RWPE1 (cell line): ENCODE measurements at places on chromosomes 5 and 9.

DNA sequence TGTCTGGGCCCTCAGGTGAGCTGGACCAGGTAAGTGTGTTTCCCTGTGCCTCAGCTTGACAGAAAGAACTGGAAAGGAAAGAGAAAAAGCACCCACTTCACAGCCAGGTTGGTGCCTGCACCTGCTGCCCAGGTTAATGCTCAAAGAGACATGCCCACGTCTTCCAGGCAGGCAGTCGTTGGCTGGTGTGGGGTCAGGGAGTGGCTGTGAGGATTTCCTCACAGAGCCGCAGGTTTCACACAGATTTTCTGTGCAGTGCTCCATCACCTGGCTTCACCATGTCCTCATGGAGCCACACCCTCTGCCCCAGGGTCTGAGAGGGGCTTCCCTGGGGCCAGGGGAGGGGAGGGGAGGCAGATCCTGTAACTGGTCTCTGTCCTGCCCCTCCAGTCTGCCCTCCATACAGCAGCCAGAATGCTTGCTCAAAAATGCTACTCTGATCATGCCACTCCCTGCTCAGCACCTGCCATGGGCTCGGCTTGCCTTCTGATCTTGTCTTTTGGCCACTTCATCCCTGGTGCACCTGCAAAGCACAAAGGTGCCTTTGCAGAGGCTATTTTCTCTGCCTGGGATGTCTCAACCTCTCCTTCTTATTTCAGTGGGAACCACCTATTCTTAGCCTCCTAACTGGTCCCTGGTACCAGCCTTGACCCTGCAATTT is 82.5 kb upstream of the UBTD2 start:
- no peak for DNase-seq

GRCh38 chr5:87755360-87755759 is 342.6 kb upstream of the CCNH start:
- no peak for DNase-seq

- no peak for DNase-seq
Measured at GRCh38 chr5:56039985-56040384, 45.2 kb upstream of the IL6ST start.

DNA sequence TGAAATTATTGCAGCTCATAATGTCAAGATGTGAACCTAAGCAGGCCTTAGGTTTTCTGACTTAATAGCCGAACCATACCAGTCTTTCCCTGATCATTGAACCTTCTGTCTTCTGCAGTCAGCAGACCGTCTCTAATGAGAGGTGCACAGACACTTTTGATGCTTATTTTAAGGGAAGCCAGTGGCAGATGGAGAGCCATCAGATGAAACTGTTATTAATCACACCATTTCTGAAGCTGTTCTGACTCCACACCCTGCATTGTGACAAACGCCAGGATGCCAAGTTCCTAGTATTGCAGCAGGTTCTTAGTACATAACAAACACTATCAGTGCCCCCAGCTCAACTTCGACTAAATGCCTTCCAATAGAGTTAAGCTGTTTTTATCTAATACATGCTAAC is 43.0 kb downstream of the PIK3R1 start:
- no peak for DNase-seq

DNA sequence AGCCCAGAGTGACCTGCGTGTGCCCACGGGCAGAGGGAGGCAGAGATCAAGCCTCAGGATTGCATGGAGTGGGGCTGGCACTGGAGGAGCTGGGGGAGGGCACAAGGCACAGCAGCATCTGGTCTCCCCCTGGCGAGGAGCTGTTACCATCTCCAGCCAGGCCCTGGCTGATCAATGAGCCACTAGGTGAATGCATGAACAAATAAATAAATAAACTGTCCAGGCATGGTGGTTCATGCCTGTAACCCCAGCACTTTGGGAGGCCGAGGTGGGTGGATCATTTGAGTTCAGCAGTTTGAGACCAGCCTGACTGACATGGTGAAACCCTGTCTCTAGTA is 14.3 kb upstream of the PSMB7 start:
- no peak for DNase-seq

DNA sequence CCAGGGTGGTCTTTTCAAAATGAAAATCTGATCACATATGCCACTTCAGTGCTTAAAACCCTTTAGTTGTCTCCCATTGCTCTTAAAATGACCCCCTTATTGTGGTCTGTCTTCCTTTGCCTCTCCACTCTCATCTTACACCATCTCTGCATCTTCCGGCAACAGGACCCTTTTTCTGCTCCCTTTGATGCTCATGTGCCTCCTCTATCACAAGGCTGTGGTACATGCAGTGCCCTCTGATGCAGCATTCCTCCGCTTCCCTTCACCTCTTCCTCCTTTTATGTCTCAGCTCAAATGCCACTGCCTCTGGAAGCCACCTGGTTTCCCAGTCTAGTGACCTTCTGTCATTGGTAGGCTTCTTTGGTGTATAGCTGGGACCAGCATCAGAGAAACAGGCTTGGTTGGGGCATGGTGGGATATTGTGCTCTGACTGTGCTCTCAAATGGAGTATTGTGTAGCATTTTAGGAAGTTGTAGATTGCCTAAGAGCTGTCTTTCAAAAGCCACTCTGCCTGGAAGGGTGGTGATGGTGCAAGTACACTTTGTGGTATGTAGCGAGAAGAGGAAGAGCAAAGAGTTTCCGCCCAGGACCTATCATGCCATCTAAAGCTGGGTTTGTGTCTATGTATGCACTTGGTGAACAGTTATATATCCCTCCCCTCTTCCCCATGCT is 28.1 kb downstream of the ARHGAP26 start:
- DNase-seq = no peak

DNA sequence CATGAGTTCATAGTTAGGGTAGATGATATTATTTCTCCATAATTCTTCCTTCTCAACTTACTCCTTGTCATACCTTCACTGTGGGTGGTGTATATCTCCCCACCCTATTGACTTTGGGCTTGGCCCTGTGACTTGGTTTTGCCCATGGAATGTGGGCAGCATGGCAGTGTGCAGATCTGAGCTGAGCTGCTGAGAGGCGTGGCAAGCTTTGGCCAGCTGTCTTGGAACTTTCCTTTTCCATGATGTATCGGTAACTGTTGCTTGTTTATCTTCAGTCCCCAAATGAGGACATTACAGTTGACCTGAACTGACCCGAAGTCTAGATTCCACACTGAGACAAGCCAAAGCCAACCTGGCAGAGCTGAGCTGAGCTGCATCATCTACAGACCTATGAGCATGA is 70.4 kb downstream of the RALGPS1 start:
- DNase-seq = peak; percentile 30

- no peak for DNase-seq
Measured at GRCh38 chr9:129879991-129880653, 44.9 kb downstream of the USP20 start.

DNA sequence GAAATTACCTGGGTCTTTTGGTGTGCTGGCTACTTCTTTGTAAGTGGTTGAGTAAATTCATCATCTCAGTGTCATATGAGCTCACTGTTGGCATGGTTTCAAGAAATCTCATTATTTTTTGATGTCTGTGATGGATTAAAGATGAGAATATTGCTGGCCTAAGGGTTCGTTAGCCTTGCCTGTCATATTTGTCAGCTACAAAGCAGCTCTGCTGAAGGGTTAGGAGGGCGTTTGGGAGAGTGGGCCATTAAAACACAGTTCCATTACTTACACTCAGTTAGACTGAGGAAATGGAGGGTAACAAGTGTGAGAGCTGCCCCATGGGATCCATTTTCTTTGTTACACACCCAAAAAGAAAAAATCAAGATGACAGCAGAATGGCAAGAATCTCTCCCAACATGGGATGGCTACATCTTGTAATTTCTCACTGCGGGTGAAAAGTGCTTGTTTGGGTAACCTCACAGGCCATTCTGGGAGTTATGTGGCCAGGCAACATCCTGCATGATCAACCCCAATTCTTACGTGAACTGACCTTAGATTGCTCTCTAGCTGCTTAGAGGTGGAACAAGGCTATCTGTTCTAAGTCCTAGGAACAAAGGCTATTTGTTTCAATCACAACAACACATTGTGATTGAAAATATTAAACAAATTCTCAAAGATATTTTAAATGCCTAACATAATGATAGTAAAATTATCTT is 609.5 kb upstream of the RGMB start:
- no peak for DNase-seq

DNA sequence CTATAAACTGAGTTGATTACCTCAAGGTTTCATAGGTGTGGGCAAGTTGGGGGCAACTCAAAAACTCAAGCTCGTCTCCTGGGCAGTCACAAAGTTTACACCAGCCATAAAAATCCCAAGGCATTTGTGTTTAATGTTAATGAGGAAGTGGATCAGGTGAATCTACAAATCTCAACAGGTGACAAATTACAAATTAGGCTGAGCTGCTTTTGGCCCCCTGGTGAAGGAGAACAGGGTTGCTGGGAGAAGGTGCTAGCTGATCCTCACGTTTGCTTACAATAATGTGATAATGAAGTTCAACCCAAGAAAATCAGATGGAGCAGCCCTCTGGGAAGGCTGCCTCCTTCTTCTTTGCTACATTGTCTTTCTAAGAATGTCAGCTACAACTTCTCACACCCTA is 488.4 kb upstream of the DMAC1 start:
- DNase-seq = no peak

DNA sequence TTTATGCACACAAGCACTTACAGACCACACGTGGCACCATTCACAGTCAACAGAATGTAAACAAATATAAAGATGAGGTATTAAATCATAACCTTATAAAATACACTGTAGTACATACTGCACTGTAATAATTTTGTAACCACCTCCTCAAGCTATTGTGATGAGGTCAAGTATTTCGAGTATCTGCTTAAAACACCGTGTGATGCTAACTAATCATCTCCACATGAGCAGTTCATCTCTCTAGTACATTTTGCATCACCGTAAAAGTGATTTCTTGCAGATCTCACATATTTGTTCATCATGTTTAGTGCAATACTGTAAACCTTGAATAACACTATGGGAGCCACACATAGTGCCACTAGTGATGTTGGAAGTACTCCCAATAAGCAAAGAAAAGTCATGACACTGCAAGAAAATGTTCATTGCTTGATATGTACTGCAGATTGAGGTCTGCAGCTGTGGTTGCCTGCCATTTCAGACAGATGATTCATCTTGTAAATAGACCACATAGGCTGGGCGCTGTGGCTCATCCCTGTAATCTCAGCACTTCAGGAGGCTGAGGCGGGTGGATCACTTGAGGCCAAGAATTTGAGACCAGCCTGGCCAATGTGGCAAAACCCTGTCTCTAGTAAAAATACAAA is 44.3 kb downstream of the FOXB2 start:
- DNase-seq = peak; percentile 33

DNA sequence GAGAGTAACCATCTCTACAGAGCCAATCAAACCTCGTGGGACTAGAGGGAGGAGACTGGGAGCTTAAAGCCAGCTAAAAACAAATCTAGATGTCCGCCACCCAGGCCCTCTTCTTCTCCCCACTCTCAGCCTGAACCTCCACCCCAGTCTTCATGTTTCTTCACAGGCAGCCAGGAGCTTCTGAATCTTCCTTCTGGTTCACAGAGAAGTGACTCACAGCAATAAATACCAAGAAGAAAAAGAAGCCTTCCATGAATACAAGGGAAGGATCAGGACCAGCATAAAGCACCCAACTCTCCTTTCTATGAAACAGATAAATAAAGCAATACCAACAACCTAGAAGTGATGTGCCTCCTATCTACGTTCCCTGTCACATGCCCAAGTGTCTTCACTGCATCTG is 103.3 kb upstream of the SLIT3 start:
- no peak for DNase-seq

- no peak for DNase-seq
Measured at GRCh38 chr9:83266331-83266665, 203.4 kb upstream of the RASEF start.

- DNase-seq = no peak
Measured at GRCh38 chr9:20564650-20565049, 57.6 kb downstream of the MLLT3 start.

DNA sequence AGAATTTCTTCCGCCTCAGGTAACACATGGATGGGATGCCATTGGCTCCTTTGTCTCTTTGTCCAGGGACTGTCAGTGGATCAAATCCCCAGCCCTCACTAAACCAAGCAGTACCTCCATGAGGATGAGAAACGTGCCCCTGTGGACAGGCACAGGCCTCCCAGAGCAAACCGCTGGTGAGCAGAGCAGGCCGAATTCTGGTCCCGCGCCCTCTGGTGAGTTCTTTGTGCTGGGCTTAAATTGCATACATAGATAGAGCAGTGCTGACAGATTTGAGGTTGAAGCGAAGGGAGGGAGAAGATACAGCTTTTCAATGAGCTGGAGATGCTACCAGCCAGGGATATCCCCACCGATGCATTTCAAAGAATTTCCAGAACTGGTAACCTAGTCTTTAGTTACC is 143.8 kb downstream of the HSD17B3 start:
- no peak for DNase-seq

DNA sequence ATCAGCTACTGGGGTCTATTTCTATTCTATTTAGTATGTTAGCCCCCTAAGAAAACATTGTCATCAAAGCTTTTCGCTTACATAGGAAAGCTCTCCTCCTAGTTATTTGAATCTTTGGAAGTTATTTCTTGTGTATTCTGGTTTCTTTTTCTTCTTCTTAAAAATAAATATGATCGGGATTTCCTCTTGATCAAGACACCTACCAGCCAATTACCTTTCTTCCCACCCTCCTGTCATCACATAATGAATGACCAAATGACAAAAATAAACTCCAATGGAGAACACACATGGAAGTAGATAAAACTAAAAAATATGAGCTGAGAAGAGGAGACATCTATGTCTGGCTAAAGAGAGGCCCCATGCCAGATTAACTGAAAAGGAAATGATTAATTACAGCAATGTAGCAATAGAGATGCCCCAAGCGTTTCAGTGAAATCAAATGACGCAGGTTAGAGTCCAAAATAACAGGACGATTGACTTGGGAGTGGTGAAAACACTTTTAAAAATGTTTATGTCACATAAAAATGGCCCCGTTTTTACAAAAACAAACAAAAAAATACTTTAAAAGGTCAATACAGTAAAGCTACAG is 59.5 kb upstream of the PCSK1 start:
- DNase-seq = peak; percentile 74

- DNase-seq = no peak
Measured at GRCh38 chr5:170426149-170426767, 37.1 kb upstream of the KCNMB1 start.

- peak; percentile 57 for DNase-seq
Measured at GRCh38 chr5:93621327-93621798, 38.3 kb downstream of the NR2F1 start.

- no peak for DNase-seq
Measured at GRCh38 chr5:78726571-78726970, 78.0 kb upstream of the LHFPL2 start.

DNA sequence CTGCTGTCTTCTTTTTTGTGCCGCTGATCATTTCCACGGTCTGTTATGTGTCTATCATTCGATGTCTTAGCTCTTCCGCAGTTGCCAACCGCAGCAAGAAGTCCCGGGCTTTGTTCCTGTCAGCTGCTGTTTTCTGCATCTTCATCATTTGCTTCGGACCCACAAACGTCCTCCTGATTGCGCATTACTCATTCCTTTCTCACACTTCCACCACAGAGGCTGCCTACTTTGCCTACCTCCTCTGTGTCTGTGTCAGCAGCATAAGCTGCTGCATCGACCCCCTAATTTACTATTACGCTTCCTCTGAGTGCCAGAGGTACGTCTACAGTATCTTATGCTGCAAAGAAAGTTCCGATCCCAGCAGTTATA is 17.1 kb downstream of the F2R start:
- no peak for DNase-seq

GRCh38 chr5:9197881-9198260 is 348.0 kb downstream of the SEMA5A start:
- DNase-seq = no peak

GRCh38 chr9:16848179-16848578 is 22.3 kb downstream of the BNC2 start:
- no peak for DNase-seq
